ENCODE measurements at places on chromosomes 4 and X.

DNA sequence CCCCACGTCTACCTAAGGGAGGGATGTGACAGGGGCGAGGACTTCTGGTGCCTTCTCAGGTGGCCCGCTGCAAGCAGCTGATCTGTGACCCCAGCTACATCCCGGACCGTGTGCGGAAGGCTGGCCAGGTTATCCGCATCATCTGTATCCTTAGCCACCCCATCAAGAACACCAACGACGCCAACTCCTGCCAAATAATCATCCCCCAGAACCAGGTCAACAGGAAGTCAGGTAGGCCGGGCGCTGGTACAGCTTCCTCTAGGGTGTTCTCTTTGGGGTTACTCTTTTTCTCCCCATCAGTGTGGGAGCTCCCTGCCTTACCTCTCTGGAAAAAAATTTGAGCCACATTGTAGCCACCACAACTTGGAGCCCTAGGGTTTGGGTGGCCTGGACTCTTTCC lies 2.4 kb upstream of the FAM50A start:
- no peak for DNase-seq

- no peak for DNase-seq
Measured at GRCh38 chrX:21723814-21724213, 34.1 kb downstream of the SMPX start.

GRCh38 chrX:74500555-74500954 lies 79.3 kb downstream of the SLC16A2 start:
- no peak for DNase-seq

- DNase-seq, result no peak
Measured at GRCh38 chr4:40186665-40187014, 10.2 kb upstream of the RHOH start.

DNA sequence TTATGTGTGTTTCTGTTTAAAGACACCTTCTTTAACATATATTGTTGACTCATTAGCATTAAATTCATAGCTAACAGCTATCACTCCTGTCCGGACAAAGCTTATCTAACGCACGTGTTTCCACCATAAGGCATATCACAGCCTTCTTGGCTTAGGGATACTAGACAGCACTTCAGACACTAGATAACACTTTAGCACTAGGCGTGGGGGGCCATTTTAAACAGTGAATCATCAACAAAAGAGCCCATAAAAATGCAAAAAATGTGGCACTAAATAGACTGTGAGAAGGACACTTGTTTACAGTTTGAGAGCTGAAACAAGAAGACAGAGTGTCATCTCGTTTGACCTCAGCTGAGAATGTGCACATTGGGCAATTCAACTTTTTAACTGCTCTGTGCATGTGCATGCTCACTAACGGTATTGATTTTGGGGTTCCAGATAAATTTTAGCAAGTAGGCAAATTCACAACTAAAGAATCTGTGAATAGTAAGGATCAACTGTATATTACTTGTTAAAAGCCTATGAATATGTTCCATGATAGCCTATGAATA lies 58.9 kb upstream of the RAI2 start:
- DNase-seq, result no peak

GRCh38 chrX:67614423-67614822 lies 70.6 kb downstream of the AR start:
- no peak for DNase-seq

GRCh38 chr4:6327220-6327917 lies 57.7 kb downstream of the WFS1 start:
- DNase-seq, result peak; percentile 84

DNA sequence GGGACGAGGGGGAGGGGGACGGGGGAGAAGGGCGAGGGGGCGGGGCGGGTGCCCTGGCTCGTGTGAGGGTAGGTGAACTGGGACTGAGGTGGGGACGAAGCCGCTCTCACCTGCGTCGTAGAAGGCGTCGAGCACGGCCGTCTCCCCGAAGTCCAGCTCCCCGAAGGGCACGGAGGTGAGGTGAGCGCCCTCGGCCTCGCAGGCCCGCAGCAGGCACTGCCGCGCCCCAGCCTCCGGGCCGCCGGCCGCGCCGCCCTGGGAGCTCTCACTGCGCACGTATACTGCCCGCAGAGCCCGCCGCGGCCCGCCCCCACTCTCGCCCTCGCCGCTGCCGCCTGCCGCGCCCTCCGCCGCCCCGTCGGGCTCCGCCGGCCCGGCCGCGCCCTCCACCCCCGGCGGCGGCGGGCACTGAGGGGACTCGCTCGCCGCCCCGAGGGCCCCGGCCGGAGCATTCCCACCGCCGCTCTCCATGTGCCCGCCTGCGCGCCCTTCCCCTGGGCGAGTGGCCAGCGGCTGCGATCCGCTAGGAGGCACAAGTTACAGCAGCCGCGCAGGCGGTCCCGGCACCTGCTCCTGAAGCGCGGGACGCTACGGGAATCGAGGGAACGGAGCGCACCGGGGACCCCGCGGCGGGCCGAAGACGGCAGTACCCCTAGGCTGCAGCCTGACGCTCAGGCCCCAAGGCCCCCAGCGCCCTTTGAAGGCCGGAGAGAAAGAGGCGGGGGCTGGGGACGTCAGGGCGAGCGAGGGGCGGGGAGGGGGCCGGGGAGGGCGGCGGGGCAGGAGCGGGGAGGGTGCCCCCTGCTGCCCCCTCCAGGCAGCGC lies at the start of gene MAP3K15:
TSS of gene MAP3K15 (minus strand) at position 718 of the 824 bp plus-strand sequence. CDS start at position 471, 247 bp downstream.
- DNase-seq, result no peak

DNA sequence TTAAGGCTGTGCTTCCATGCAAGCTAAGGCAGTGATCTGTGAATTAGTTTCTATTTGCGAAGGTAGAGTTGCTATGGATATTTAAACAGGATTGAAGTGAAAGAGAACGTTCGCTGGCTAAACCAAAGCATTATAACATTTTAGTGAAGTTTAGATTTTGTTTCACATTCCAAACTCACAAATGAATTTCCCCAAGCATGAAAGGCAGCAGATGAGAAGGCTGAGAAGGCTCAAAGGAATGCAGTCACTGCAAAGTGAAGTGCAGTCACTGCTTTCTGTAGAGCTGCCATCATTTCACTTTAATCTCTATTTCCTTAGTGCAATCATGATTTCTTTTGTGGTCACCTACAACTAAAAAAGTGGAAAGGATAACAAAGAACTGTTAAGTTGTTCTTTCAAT lies 334.7 kb upstream of the NR3C2 start:
- no peak for DNase-seq

DNA sequence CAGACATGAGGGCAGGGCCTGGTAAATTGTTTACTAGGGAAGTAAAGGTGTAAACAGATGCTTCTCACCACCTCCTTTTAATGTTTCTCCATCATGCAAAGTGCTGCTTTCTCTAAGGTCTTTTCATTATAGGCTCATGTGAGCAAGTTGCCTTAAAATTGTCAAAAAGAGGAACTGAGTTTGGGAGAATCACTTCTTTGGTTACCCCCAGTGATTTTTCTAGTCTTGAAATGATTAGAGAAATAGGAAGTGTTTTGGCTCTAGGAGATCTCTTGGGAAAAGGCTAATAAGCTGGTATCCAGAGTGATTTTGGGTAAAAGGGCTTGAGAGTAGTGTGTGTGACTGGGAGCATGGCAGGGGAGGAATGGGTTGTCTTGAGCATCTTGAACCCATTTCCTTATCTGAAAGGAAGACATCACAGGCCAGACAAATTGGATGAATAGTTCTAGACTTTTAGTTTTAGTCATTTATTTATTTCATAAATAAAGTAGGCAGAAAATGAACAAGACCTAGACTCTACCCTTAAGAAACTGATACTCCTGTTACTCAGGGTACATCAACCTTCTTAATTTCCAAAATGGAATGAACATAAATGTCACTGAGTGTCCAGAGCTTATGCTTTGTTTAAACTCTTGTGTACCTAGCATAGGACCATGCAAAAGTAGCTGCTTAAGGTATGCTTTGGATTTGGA lies 14.2 kb downstream of the GRPR start:
- DNase-seq, result no peak

DNA sequence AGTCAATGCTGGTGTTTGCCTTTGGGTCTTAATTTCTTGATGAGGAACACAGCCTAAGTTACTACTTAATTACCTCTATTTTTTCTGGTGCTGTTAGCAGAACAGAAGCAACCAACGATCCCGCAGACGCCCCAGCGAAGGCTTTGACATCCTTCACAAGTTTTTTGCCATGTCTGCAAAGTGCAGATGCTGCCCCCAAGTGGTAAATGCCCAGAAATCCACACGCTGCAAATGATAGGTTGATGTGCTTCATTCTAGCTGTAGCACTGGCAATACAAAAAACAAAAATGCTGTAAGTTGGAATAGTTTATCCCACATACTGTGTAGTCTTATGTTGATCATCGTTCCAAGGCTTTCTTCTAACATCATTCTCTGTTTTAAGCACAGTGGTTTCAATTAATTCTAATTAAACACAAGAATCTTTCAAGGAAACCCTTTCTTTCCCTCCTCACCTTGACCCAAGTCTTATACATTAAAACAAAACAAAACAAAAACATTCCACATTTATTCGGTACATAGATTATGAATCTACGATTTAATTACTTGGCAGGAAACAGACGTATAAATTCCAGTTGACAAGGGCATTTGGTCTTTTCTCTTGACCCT lies 1.2 kb downstream of the PNPLA4 start:
- DNase-seq, result peak; percentile 52

DNA sequence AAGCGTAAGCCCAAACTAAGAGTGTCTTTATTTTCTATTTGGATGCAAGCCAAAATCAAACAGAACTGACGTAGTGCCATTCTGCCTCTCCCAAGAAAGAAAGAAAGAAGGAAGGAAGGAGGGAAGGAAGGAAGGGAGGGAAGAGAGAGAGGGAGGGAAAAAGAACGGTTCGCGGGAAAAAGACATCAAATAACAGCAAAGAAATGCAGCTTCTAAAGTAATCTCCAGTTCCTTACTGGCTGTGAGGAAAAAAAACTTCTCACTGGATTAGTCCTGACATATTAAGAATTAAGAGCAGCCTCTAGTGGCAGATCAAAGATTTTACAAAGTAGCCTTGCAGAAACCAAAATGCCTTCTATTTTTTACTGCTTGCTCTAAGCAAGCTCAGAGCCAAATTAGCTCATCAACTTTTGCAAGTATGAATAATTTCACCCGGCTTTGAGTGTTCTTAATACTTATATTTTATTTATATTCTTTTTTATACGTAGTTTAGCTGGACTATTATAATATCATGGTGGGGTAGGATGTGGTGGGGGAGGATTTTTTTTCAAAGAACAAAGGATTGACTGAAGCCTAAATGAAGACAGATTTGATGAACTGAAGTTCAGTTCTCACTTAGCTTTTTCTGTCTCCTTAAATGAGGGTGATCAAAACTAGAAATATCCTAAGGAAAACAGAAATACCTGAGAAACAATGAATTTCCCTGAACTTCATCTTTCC lies 36.6 kb downstream of the PITX2 start:
- no peak for DNase-seq

GRCh38 chr4:102869569-102870197 lies 891 bp downstream of the CISD2 start:
- no peak for DNase-seq

- no peak for DNase-seq
Measured at GRCh38 chr4:129364747-129365452, 268.9 kb downstream of the C4orf33 start.

DNA sequence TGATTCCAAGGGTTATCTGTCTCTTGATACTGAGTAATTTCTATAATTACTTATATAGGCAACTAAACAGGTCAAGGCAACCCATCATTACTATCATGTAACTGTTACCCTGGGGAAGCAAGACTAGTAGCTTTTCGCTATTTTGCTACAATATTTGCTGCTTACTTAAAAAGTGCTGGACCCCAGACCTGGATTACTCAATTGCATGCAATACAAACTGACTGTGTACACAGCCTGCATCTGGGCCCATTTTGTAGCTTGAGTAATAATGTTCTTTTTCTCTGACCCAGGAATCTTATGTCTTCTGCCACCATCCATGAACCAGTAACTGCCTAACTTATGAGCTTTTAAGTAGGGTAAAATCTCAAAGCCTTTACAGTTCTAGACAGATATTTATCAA lies 53.4 kb downstream of the CNOT6L start:
- DNase-seq, result no peak

- no peak for DNase-seq
Measured at GRCh38 chr4:148634476-148634875, 192.3 kb upstream of the NR3C2 start.
